ENCODE measurements at places on chromosomes 7 and 10.

- DNase-seq: no peak
Measured at GRCh38 chr10:25175527-25176420, 973 bp downstream of the GPR158 start.

GRCh38 chr10:37952043-37952755 lies 24.2 kb downstream of the ZNF25 start:
- no peak for DNase-seq

DNA sequence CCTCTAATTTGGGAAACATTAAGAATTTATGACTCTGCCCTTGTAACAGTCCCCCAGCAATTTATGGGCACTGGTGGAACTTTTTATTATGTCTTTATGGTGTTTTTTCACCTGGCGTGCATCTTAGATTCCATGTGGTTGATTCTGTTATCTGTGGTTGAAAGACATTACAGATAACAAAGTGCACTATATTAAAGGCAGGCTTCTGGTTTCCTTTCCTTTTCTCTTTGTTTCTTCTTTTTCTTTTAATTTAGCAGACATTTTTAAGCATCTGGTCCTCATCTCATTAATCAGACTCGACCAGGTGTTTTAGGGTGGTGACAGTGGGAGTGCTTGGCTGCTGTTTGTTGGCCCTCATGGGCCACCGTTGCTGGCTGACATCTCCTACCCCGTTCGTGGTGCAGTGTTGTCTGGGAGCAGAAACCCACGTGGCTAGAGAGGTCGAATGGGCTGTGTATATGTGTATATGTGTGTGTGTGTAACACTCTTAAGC lies 77.4 kb downstream of the LRMDA start:
- DNase-seq: no peak

DNA sequence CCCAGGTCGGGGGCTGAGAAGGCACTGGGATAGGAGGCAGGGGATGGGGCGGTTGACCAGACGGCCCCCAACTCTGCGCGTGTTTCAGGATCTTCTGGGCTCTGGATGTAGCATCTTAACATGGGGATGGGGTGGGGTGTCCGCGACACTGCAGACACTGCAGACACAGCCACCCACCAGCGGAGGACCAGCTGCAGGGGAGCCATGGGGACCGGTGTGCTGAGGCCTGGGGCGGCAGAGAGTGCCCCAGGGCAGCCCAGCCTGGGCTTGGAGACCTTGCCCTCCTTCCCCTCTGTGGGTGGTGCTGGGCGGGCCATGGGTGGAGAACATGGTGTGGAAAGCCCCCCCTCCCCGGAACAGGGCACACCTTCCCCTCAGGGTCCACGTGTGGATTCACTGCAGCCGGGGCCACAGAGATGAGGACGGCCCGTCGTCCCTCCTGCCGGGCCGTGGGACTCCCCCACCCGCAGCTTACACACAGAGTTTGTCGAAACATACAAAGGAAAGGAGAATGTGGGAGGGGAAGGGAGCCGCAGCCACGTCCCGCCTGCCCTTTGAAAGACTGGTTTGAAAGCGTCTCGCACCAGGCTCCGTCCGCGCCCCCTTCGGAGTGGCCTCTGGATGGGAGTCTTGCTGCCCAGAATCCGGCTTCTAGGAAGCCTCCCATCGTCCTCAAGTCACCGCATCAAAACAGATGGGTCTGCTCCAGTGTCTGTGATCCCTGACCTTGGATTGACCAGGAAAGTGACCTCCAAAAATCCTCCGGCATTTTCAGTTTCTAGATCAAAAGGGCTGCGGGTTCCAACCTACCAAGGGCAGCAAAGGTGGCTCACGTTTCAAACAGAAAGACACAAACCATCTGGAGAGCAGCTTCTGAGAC lies 91.5 kb upstream of the TCERG1L start:
- no peak for DNase-seq

- DNase-seq: no peak
Measured at GRCh38 chr7:75660566-75661215, 78.0 kb downstream of the HIP1 start.

DNA sequence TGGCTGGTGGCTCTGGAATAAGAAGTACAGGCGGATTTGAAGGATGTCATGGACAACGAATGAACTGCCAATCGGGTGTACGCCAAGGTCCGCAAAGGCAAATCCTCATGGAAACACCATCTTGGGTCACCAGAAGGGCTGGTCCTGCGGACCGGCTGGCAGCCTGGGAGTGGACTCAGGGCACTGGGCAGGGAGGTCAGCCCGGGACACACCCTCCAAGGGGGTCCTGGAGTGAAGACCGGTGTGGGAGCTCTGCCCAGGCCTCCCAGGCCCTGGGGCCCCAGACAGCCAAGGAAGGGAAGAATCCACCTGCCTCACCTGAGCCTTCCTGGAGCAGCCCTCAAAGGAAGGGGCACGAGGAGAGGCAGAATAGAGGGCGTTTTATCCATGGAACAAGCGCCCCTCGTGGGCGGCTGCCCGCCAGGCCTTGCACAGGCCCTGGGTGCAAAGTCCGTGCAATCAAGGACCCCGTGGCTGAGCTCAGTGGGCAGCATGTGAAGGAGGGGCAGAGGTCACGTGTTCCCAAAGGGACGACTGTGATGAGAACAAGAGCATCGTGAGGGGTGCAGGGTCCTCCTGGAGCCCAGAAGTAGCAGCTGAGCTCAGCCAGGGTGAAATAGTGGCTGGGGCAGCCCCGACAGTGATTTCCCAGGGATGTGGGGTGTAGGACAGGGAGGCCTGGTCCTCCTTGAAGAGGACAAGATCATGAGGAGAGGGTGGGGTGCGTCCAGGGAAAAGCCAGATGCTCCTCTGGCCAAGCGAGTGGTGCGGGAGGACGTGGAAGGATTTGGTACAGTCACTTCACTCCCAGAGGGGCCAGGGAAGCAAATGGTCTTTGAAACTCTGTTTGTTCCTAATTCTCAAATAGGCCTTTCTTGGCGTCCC lies 105.2 kb downstream of the TCERG1L start:
- no peak for DNase-seq

DNA sequence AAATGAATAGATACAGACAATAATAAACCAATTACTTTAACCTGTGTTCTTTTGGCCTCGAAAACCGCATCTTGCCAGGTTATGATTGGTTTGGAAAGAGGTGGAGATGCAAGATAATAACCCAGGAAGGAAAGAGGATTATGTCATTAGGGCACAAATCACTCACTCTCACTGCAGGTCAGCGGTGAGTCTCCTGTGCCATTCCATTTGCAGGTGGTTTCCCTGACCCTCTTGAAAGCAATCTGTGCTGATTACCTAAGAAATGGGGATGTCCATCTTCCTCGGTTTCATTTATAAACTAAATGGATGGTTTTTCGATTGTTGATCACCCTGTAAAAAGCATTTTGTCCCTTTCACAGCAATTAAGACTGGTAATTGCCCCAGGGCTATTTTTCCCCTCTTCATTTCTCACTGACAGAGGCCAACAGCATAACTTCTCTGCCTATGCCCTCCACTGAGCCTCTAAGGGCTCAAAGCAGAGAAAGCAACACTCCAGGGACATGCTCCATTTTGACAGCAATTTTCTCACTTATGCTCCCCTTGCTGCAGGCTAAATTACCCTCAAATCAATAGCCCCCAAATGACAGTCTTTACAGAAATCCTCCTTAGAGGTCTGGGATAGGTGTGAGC lies 257.5 kb downstream of the IPMK start:
- no peak for DNase-seq

- DNase-seq: no peak
Measured at GRCh38 chr7:116592445-116592844, 67.6 kb downstream of the CAV1 start.

Data from stimulated activated CD8-positive, alpha-beta memory T cell treated with anti-CD3 and anti-CD28 coated beads, Interleukin-2, amount 100 ng/mL, for 1 hour (primary cell).